ENCODE measurements at places on chromosomes 6 and 20.

DNA sequence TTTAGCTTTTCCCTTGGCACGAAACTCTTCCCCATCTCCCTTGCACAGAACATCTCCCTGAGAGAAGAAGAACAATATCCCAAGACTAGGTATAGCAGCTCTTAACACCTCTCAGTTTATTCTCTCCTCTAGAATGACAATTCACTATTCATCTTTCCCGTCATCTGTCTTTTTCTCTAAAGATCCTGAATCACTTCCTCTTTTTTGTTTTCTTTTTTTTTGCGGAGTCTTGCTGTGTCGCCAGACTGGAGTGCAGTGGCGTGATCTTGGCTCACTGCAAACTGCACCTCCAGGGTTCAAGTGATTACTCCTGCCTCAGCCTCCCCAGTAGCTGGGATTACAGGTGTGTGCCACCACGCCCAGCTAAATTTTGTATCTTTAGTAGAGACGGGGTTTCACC lies 574.4 kb upstream of the MAP3K7 start:
- no peak for DNase-seq

- DNase-seq, result no peak
These were observed 206.0 kb upstream of the MARCKS start for GRCh38 chr6:113651120-113651519.

DNA sequence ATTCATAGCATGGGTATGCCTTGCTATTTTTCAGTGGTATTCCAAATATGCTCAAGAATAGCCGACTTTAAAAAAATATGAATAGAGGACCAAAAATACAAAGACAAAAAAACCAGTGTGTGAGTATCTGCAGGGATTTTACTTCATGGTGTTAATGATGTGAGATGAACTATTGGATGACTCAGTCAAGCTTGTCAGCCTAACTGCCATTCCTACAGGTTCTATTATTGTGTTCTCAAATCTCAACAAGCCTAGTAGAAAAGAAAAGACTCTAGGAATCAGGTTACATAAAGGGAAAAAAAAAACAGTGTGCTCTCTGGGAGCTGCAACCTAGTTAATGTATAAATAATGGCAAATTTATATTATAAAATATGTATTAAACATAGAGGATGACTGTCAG lies 588.4 kb upstream of the BTBD3 start:
- DNase-seq, result no peak

DNA sequence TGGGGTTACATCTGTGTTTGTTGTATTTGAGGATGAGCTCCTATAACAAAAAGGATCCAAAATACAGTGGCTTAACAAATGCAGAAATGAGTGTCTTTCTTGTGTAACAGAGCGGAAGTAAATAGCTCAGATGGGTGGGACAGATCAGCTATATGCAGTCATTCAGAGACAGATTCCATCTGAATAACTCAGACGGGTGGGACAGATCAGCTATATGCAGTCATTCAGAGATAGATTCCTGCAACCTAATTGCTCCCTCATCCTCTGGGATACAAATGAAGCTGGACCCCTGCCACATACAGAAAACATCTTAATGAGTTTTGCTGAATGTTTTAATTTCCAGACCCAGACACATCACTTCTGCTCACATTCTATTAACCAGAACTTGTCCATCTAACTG lies 332.3 kb downstream of the BCKDHB start:
- peak; percentile 57 for DNase-seq

DNA sequence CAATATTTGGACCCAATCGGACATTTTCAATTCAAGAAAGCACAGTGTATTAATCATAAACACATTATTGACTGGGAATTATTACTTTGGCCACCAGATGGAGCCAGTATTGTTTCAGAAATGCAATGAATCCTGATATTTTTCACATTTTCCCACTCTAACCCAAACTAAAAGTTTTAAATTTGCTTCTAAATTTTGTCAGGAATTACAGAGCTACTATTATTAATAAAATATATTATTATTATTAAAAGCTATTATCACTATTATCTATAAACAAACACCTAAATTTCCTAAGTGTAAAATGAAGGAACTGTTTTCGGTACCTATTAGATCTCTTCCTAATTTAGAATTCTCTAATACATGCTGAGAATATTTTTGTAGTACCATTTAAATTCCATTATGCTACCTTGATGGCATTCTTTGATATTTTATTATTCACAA lies 245.3 kb downstream of the OGFRL1 start:
- DNase-seq, result peak; percentile 30

DNA sequence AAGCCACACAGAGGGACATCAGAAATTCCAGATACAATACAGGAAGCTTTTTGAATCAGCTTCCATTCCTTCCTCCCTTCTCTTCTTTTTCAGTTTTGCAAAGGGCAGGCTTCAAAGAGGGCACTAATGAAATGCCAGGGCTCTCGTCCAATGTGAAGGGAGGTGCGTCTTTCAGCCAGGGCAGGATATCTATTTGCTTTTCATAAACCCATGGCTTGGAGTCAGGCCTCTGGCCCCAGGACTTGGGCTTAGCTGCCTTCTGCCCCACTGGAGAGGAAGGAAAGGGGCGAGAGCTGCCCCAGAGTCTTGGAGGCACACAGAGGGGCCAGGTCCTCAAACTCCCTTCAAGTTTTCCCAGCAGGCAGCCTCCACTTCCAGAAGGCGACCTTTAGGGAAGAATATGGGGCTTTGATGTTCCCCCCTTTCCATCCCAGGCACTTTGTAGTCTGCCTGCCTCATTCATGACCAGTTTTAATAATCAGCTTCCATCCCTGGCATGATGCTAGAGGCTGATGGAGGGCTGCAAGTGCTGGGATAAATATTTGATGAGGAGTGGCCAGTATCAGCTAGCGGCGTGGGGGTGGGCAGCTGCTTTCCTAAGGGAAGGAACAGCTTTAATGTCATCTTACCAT lies 234.8 kb downstream of the NRN1 start:
- no peak for DNase-seq

GRCh38 chr20:52010541-52010940 lies 181.0 kb downstream of the ZFP64 start:
- no peak for DNase-seq

DNA sequence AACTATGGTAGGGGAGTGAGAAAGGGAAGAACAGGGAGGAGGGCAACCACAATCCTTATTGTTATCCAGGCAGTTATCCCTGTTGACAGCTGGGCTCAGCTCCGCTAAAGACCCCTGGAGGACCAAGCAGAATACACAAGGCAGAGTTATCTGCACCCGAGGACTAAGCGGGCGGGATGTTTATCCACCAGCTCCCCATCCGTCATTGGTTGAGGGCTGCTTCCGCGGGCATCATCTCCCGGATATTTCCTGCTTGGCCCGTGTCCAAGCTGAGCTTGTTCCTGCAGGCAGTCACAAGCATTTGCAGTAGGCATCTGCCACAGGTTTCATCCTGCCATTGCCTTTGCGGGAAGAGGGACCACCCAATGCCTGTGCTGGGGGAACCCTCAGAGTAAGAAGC lies 102.1 kb downstream of the DLGAP4 start:
- DNase-seq, result peak; percentile 2

GRCh38 chr6:11968241-11968806 lies 43.8 kb upstream of the HIVEP1 start:
- no peak for DNase-seq

DNA sequence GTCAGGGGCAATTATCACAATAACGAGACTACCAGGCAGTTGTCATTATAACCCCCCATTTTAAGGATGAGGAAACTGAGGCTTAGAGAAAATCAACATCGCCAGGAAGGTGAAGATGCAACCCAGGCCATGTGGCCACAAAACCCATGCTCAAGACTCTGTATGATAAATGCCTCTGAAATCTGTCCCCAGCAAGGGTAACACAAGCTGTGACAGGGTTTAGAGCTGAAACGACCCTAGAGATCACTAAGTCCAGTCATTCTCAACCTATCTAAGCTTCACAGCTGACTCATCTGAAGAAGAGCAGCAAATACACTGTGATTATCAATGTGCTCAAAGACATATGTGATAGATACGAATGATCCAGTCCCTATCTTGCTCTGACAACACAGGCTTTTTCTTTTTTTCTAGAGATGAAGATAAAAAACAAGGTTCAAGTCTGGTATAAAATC lies 47.0 kb downstream of the ARHGAP18 start:
- no peak for DNase-seq

GRCh38 chr6:20789162-20789561 lies 254.9 kb downstream of the CDKAL1 start:
- DNase-seq, result peak; percentile 30
